ENCODE measurements at places on chromosomes 11 and 22. TPM values are rescaled to one million over a fixed set of nuclear protein-coding genes. Genes with fewer than 3 reads are reported as not detected.

The VSIG10L2 gene
- total RNA-seq = not detected

The SYTL2 gene
- total RNA-seq = 31.2 TPM

The DNAJB7 gene
- not detected for total RNA-seq

The ELMOD1 gene
- not detected for total RNA-seq

The GRM5 gene
- total RNA-seq = not detected

The OR56A4 gene
- total RNA-seq = not detected

The TSPO gene
- 91.8 TPM for total RNA-seq

The GAL3ST1 gene
- total RNA-seq = not detected

The STT3A gene
- 103 TPM for total RNA-seq

The SHANK3 gene
- not detected for total RNA-seq

The KRTAP5-2 gene
- not detected for total RNA-seq

The OR52N4 gene
- total RNA-seq = 0.63 TPM

The PATE2 gene
- total RNA-seq = not detected

The MTNR1B gene
- total RNA-seq = not detected
